ENCODE measurements at places on chromosomes 12 and 14.
A peak's percentile ranks its signal among the peaks of the same experiment; 100 is the strongest.

DNA sequence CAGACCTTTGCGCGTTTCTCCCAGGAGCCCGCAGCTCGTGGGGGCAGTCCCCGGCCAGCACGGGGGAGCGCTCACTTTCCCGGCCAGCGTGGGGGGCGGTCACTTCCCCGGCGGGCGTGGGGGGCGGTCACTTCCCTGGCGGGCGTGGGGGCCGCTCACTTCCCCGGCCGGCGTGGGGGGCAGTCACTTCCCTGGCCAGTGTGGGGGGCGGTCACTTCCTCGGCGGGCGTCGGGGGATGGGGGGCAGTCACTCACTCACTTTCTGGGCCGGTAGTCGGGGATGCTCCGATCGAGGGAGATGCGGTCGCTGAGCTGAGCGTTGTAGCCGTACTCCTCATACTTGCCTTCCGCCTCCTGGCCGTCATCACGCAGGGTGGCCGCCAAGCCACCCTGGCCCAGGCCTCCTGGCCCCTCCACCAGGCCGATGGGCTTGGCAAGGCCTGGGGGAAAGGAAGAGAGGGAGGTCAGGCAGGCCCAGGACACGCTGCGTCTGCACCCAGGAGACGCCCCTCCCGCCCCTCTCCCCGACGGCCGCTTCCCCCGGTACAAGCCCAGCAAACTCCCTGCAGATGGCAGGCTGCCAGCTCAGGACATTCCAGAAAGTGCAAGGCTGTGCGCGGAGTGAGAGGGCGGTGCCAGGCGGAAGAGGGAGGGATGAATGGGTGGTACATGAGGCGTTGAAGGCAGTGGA, 43.3 kb downstream of the GALNT9 start:
- no peak for DNase-seq

DNA sequence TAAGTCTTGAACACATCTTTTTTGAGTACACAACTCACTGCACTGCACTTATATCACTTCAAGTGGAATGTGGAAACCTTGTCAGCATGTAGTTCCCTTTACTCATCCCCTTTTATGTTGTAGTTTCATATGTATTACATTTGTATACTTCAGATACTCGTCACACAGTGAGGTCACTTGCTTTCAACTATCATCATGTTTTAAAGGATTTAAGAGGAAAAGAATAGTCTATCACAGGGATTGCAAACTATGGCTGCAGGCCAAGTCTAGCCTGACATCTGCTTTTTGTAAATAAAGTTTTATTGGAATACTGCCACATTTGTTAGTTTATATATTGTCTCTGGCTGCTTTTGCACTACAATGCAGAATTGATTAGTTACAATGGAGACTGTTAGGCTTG, 24.3 kb downstream of the CNOT2 start:
- DNase-seq = peak; percentile 12

GRCh38 chr12:16437281-16437816, 89.9 kb downstream of the MGST1 start:
- DNase-seq = no peak

- no peak for DNase-seq
Observed at GRCh38 chr12:28586481-28586880, 396.2 kb downstream of the CCDC91 start.

DNA sequence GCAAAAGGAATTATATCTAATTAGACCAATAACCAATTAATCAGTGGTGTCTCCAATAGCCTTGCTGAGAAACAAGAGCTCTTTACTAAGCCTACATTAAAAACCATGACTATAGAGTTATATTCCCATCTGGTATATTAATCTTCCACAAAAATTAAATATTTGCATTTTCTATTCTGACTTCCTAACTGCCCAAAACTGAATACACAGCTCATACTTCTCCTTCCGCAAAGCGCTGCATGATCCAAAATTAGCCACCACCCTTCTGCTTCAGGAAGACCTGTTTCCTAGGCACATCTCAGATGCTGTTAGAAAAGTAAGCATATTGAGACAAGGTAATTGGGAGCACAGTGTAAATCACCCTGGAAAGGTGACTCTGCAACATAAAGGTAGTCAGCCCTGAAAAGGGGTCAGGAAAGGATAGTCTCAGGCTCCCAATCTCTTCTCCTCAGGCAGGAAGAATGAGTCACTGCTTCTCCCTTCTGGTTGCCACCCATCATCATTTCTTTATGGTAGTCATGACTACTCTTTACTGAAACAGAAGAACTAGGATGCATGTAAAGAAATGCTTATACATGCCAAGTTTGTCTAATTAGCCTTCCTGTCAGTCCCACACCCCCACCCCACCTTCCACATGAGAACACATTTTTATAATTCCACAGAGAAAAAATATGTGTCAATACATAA, 54.3 kb downstream of the PLCZ1 start:
- no peak for DNase-seq

- no peak for DNase-seq
Observed at GRCh38 chr12:52837781-52838608, 3.9 kb upstream of the KRT79 start.

- DNase-seq = no peak
Observed at GRCh38 chr12:57883057-57883456, 36.5 kb upstream of the CTDSP2 start.

DNA sequence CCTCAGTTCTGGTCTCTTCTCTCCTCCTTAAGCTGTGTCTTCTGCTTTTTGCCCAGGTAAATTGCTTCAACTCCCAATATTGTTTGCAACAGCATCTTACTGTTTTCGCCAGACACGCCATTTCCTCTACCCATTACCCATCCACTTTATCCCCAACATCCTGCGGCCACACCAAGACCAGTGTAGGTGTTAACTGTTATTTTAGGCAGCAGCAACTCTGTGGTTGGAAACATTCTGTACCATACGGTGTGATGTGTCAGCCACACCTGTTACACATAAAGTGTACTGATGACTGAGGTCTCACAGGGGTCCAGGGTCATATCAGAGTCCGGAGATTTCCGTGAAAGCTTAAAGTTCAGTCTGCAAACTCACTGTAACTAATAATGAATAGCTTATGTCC, 21.8 kb upstream of the KLRD1 start:
- no peak for DNase-seq

- DNase-seq = no peak
Observed at GRCh38 chr14:22819151-22819988, 4.1 kb upstream of the SLC7A7 start.

DNA sequence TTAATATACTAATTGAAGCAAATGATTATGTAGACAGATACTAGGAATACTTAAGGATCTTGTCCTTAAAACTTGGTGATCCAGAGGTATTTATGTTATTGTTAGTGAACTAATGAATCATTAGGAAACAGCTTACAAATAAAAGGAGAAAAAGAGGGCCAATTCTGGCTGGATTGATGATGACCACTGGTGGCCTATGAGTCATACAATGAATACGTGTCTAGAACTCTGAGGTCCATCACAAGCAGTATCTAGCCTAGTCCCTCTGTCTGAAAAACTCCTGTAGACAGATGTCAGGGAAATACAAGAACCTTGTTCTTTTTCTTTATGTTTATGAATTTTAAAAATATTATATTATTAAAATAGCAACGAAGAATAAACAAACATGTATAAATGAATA, 51.7 kb upstream of the RTL1 start:
- no peak for DNase-seq

- no peak for DNase-seq
Observed at GRCh38 chr12:59742841-59743240, 147.0 kb downstream of the SLC16A7 start.

DNA sequence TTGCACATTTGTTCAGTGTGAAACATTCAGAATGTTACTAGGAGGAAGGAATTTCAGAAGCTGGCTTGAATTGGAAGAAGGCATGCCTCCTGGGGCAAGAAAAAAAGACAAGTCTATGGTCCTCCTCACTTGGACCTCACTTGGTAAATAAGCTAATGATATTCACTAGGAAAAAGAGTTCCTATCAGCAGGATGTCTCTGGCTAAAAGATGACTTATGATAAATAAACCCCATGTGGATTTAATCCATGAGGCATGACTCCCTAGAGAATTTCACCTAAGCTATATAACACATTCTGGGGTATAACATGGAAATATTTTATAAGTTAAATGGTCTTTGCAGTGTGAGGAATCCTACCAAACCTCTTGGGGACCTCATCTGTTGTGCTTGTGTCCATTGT, 199.9 kb downstream of the LRIG3 start:
- DNase-seq = no peak

- DNase-seq = no peak
Observed at GRCh38 chr12:94031763-94032162, 116.6 kb upstream of the PLXNC1 start.

GRCh38 chr12:68886636-68887572, 46.1 kb downstream of the CPM start:
- DNase-seq = no peak

DNA sequence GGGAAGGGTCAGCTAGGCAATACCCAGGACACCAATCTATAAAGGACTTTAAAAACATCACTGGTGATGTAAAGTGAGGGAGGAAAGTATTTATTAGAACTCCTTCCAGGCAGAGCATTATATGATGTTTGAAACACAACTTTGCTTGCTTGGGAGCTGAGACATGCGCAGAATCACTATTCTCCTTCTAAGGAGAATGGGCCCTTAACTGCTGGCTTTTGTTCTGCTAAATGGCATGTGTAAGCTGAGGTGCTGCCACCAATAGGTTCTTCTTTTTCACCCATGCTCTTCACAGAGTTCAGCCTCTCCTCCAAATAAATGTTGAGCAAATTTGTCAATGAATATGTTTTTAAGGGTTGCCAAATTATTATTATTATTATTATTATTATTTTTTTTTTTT, 3.9 kb downstream of the STAC3 start:
- DNase-seq = no peak

DNA sequence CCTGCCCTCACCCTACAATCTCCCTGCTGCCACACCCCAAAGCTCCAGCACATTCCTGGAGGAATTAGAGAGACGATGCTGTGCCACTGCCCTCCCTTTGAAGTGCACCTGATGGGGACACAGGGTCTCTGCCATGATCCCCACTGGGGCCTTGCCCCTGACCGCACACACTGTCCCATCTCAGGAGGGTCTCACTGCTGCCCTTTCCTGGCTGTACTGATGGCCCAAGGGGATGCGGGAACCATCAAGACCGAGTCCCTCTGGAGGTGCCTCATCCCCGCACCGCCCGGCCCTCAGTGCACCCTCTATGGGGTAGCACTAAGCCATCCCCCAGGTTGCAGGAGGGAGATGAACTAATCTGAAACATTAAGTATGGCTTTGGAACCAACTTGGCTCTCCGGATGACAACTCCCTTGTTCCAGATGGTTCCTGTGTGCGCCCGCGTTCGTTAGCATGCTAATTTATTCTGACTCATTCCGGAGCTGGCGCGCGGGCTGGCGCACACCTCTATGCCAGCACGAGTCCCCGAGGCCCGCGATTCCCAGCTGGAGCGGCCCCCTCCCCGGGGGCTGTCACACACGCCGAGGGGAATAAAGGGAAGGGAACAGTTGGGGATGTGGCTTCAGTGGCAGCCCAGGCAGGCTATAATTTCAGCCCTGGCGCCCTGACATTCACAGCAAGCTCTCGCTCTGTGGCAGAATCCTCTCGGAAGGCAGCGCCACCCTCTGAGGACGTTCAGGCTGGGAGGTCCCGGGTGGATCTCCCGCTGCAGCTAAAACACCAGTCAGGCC, 34.2 kb upstream of the C14orf180 start:
- peak; percentile 26 for DNase-seq

DNA sequence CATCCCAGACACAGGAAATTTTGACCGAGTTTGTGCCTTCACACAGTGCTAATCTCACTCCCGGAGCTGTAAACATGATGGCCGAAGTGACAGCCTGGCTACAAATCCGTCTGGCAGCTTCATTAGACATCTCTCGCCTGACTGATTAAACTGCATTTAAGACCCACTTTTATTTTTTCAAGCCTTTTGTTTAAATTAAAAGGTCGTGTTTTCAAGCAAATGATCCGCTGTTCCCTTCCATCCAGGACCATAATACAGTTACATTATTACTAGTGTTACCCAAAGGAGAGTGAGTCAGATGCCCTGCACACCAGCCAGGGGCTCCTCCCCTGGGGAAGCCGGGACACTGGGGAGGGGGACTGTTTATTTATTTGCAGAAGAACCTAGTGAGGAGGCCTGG, 200.2 kb downstream of the EXOC5 start:
- no peak for DNase-seq

DNA sequence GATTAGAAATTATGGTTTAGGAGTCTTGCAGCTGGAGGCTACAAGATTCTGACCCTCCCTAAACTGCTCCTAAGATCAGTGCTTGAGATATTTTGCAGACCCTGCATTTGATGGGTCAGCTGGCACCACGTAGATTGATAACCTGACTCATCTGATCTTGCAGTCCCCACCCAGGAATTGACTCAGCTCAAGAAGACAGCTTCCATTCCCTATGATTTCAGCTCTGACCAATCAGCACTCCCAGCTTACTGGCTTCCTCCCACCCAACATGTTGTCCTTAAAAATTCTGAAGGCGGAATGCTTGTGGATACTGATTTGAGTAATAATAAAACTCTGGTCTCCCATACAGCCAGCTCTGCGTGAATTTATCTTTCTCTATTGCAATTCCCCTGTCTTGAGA, 23.2 kb upstream of the MTHFD1 start:
- DNase-seq = no peak

GRCh38 chr12:77064896-77065360, 441 bp downstream of the E2F7 start:
- no peak for DNase-seq

GRCh38 chr14:70785556-70785955, 23.8 kb downstream of the MAP3K9 start:
- DNase-seq = no peak

DNA sequence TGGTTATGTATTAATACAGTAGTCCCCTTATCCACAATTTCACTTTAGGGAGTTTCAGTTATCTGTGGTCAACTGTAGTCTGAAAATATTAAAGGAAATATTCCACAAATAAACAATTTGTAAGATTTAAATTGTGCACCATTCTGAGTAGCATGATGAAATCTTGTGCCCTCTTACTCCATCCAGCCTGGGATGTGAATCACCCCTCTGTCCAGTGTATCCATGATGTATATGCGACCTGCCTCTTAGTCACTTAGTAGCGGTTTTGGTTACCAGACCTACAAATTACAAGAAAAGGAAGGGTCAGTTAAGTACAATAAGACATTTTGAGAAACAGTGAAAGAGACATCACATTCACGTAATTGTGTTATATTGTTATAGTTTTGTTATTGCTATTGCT, 39.9 kb upstream of the MDGA2 start:
- DNase-seq = no peak

DNA sequence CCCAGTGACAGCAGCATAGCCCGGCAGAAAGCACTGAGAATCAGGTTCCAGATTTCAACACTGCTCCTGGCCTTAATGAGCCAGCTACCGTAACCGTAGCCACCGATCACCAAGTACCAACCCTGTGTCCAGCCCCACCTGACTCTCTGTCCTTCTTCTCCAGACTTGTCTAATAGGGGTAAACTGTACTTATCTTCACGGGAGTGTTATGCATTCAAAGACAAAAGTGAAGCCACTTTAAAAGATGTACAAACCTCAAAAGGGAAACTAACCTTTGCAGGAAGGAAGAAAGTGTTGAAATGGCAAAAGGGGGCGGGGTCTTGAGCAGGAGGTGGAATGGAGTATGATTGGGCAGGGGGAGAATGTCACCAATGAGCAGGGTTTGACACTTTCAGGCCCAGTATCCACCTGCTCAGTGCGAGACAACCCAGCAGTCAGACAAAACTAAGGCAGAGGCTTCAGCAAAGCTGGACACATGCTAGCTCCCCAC, 226.1 kb downstream of the CHST11 start:
- DNase-seq = no peak

Data from pons (tissue), 1 donor.